ENCODE measurements at places on chromosomes 7 and 10.

DNA sequence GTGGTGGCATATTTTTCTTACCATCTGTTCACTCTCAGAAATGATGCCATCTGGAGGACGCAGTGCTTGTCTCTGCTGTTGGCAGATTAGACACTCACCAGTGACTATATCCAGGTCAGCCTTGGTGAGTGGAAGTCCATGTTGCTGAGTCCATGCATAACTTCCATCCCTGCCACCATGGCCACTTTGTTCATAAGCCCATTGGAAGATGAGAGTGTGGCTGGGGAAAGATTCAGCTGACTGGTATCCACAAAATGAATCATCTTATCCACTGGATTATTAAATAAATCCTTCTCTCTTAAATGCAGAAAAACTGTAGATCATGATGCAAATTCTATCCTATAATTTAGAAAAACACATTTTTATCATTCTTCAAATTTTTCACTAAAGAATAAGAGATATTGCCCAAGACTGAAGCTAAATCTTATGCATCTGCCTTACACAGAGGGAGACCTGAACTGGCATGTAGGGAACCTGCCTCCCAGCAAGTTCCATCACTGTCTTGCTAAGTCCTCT lies 726.9 kb downstream of the TNS3 start:
- no peak for DNase-seq

DNA sequence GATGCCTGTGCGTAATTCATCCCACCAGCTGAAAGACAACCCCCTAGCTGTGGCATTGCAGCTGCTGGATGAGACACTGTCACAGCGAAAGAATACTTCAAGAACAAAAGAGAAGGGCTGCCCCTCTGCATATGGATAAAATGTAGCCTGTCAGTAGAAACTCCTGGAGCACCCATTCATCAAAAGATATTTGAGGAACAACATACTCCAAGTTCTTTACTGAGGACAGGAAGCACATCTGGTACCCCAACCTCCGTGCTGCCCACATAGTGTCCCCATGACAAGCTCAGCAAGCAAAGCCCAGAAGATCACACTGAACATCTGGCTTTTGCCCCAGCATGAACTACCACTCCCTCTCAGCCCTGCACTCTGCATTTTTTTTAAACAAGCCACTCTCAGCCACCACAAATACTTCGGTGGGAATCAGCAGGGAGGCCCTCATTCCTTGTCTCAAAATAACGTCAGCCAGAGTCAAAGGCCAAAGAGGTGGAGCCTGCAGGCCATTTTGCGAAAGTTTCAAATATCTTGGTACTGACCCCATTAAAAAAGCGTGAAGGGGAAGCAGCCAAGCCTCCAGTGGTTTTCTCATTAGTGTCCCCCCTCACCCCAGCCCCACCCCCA lies 1.7 kb downstream of the CREB3L2 start:
- peak; percentile 79 for DNase-seq

DNA sequence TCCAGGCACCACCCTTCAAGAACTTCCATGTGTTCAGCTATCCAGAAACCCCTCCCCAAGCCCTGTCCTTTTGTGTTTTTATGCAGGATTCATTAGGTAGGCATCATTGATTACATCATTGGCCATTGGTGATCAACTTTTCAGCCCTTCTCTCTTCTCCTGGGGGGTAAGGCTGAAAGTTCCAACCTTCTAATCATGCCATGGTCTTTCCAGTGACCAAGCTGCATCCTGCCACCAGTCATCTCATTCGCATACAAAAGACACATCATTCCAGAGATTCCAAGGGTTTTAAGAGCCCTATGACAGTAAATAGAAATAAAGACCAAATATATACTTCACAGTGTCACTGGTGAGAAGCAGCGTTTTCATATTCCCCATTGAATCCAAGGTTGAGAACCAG lies 48.2 kb downstream of the DNAJC12 start:
- no peak for DNase-seq

DNA sequence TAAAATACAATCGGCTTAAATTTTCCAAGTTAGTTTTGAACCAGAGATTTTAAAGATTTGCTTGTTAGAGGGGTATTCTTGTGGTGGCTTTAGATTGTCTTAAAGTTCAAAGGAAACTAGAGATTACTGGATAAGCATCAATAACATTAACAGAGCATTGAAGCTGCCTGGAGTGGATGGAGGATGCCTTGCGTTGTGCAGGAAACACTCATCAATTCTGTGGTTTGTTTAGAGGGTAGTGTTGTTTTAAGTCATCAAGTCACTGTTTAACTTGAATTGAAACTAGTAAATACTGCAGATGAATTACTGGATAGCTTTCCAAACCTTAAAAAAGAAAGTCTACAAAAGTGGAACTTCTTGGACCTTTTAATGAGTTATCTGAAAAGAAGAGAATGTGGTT lies 218.6 kb downstream of the CELF2 start:
- no peak for DNase-seq

DNA sequence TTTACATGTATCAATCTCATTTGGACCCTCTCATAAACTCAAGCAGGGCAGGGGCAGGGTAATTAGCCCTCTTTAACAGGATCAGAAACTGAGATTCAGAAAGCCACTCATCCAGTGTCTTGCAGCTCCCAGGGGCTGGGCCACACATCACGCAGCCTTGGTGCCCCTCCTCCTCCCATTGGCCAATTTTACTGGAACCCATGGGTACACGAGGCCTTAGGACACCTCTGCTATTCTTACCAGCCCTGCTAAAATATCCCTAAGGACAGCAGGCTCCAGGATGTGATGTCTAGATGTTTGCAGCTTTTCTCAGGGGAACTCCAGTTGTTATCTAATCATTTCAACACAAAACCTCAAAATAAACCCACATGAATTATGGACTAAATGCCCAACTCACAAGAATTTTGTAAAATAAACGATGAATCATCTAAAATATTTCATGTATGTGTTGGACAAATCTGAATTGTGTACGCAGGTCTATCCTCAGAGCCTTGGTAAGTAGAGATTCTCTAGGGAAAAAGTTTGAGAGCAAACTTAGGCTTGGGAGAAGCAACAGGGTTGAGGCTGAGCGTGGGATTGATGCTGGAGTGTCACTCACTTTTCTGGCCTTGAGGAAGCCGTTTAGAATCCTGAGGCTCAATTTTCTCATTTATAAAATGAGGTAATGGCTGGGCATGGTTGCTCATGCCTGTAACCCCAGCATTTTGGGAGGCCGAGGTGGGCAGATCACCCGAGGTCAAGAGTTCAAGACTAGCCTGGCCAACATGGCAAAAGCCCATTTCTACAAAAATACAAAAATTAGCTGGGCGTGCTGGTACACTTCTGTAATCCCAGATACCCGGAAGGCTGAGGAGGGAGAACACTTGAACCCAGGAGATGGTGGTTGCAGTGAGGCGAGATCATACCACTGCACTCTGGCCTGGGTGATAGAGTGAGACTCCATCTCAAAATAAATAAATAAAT lies 69.7 kb upstream of the TNS3 start:
- no peak for DNase-seq

DNA sequence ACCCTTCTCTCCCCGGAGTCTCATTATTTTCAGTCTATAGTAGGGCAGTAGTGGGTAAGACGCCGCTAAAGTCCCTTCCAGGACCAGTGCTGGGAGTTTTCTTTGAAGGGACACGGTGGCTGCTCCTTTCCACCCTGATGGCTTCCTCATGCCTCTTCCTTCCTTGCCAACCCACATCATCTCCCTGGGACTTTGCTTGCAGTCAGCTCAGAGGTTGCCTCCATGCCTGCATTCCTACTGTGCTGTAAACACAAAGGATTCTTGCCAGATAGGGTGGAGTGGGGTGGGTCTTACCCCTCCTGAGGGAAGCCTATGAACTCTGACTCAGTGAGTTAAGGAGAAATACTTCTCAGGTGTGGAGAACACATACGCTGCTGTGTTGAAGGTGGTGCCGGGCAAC lies 59.9 kb upstream of the IGFBP3 start:
- DNase-seq: no peak

- no peak for DNase-seq
Measured at GRCh38 chr10:131944412-131944811, 37.3 kb downstream of the BNIP3 start.

- DNase-seq: no peak
Measured at GRCh38 chr7:147079083-147079482, 962.5 kb downstream of the CNTNAP2 start.

GRCh38 chr7:51035716-51036115 lies 253.0 kb upstream of the GRB10 start:
- no peak for DNase-seq

GRCh38 chr7:17227766-17228490 lies 70.5 kb upstream of the AHR start:
- no peak for DNase-seq

- DNase-seq: no peak
Measured at GRCh38 chr10:130377986-130378540, 241.9 kb downstream of the GLRX3 start.

GRCh38 chr10:17232276-17232960 lies 4.4 kb downstream of the VIM start:
- DNase-seq: no peak

DNA sequence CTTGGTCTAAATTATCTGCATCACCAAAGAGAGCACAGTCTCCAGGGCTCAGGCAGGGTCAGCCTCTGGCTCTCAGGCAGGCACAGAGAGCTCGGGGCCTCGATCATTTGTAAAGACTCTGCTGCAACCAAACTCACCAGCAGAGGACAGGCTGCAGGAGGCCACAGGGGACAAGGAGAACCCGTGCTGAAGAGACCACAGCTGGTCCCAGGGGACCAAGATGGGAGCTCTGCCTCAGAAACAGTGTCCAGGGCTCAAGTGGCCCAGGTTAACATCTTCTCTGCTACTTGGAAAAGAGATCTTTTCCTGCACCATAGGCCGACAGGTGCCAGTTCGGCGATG lies 543.2 kb downstream of the PTPRN2 start:
- no peak for DNase-seq

DNA sequence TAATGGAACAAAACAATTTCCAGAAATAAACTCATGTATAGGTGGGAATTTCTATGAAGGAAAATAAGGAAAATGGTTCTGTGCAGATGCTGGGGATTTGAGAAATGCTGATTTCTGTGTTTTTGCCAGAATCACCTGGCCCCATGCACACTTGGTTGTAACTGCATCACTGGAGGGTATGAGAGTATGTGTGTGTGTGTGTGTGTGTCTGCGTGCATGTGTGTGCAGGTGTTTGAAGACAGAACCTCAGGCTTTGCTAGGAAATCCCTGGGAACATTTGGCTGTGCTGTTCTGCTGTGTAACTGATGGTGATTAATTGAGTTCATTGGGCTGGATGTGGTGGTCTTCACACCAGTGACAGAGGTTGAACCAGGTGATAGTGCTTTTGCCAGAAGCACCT lies 141.6 kb downstream of the CAMK1D start:
- DNase-seq: no peak

GRCh38 chr7:107220356-107220755 lies 51.6 kb downstream of the HBP1 start:
- no peak for DNase-seq

- no peak for DNase-seq
Measured at GRCh38 chr7:139594911-139595476, 71.5 kb downstream of the CLEC2L start.

DNA sequence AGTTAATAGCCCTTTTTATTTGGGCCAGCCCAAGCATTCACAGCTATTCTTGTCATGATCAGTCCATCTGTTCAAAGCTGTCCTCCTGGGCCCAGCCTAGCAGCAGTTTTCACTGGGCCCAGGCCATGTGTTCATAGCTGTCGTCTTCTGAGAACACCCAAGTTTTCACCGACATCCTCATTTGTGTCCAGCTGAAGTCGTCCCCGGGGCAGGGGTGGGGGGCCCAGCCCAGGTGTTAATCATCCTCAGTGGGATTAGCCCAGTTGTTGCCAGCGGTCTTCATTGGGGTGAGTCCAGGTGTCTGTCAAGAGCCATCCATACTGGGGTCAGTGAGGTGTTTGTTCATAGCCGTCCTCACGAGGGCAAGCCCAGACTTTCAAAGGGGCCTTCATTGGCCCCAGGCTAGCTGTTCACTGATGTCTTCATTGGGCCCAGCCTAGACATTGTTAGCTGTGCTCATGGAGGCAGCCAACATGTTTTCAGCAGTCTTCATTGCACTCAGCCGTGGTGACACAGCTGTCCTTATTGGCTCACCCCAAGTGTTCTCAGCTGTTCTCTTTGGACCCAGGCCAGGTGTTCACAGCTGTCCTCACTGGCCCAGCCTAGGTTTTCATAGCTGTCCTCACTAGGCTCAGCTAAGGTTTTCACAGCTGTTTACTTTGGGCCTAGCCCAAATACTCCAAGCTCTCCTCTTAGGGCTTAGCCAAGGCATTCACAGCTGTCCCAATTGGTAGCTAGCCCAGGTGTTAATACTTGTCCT lies 10.0 kb downstream of the FRG2B start:
- no peak for DNase-seq

GRCh38 chr10:5534880-5535856 lies 10.4 kb downstream of the CALML3 start:
- DNase-seq: no peak

DNA sequence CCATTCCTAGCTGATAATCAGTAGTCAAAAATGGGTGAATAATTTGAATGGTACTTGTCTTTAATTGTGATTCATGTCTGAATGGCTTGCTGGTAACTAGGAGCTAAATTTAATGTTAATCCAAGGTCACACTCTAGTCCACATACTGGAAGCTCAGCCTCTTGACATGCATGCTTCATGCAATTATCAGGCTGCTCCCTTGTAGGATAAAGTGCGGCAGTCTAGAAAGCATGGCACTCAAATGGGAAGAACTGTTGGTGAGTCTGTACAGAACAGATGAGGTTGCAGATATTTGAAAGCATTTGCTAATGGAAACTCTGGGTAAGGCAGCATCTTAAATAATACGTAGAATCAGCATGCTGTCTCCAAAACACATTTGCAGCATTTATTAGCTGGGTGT lies 499.4 kb downstream of the AUTS2 start:
- DNase-seq: no peak

DNA sequence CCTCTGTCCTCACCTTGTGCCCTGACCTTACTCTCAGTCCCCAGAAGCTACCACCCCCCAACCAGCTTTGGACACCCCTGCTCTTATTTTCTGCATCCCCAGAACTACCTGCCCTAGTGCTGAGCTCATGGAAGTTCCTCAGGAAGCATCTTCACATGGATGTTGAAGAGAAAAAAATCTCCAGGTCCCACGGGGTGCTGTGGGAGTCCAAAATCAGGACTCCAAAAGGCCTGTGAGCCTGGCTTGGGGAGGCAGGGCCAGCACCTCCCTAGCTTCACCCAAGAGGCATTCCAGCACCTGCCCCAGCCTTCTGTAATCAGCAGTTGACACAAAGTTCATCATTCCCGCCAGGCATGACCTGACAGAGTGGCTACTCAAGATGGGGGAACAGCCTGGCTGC lies 20.7 kb upstream of the GDF10 start:
- no peak for DNase-seq

GRCh38 chr10:132293201-132293812 lies 14.4 kb downstream of the STK32C start:
- DNase-seq: no peak

DNA sequence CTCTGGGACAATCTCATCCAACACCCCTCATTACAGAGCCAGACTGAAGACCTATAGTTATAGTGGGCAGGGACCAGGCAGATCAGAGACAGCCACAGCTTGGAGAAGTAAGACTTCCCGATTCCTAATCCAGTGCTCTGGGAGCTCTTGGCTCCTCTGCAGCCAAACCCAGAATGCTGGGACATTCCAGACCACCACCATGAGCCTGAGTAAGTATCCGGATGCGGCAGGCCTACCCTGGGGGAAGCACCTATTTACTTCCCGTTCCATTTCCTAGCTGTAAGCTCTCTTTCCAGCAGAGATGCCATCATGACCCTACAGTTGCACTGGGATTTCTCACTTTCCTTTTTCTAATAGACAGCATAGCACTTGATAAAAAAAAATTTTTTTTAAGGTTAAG lies 16.4 kb downstream of the HIP1 start:
- no peak for DNase-seq

- DNase-seq: no peak
Measured at GRCh38 chr7:77479536-77480088, 57.5 kb upstream of the PTPN12 start.

Measured in NAMALWA (cell line).